ENCODE measurements at places on chromosomes 7 and 10.

DNA sequence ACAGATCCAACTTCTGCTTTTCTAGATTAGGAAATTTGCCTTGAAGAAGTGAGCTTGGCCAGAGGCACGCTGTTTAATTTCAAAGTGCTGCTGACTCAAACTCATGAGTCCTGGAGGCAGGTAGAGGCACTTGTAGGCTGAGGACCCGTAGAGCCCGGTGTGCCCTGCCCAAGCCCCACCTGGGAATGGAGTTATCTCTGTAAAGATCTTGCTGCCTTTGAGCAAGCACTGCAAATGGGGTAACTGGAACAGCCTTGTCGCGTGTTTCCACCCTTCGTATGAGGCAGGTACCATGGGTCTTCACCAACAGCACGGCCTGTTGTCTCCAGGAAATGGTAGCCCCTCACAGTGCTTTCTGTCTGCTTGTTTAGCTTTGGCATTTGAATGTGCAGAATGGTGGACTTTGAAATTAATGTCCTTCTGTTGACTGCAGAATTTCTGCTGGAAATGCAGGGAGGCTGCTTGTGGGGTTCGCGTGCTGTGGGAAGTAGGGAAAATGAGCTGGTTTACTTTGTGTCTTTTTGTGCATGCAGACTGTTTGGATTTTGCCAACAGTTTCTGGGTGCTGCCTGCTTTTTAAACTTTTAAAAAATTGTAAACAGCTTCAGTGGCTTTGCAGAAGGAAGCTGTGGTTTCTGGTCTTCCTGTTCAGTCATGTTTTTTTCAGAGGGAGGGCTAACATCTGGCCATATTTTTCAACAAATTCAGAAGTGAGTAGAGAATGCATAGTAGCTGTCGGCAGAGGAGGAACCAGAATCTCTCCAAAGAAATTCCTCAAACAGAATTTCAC is 27.2 kb downstream of the CCM2 start:
- DNase-seq = no peak

- no peak for DNase-seq
These were observed 44.4 kb downstream of the TEX36 start for GRCh38 chr10:125638555-125638954.

DNA sequence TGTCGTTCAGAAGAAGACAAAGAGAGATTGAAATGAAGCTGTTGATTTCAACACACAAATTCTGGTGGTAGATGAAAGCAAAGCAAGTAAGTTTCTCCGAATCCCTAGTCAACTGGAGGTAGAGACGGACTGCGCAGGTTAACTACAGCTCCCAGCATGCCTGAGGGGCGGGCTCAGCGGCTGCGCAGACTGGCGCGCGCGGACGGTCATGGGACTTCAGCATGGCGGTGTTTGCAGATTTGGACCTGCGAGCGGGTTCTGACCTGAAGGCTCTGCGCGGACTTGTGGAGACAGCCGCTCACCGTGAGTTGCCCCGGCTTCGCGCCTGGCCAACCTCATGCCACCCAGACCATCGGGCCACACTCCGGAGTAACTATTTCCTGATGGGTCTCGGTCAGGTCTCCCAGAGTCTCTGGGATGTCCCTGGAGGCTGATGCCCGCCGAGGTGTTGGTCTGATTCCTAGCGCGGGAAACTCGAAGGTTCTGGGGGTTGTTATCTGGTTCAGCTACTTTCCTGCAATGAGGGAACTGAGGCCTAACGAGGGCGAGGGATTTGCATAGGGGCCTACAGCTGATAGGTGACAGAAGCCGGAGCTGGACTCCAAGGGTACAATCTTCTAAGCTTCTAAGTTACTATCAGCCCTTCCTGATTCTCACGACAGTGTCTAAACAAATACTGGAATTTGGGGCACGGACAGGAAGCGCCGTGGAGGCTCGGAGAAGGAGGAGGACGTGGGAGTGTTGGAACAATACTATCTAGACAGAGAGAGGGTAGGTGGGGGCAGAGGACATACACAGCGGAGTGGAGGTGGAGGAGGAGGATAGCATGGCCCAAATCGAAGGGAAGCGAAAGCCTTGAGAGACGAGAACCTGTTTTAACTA is at the start of gene RPP30:
RPP30 (plus strand) TSS at position 209 of the 882 bp plus-strand sequence; CDS start at position 222, 13 bp downstream.
- peak; percentile 83 for DNase-seq

DNA sequence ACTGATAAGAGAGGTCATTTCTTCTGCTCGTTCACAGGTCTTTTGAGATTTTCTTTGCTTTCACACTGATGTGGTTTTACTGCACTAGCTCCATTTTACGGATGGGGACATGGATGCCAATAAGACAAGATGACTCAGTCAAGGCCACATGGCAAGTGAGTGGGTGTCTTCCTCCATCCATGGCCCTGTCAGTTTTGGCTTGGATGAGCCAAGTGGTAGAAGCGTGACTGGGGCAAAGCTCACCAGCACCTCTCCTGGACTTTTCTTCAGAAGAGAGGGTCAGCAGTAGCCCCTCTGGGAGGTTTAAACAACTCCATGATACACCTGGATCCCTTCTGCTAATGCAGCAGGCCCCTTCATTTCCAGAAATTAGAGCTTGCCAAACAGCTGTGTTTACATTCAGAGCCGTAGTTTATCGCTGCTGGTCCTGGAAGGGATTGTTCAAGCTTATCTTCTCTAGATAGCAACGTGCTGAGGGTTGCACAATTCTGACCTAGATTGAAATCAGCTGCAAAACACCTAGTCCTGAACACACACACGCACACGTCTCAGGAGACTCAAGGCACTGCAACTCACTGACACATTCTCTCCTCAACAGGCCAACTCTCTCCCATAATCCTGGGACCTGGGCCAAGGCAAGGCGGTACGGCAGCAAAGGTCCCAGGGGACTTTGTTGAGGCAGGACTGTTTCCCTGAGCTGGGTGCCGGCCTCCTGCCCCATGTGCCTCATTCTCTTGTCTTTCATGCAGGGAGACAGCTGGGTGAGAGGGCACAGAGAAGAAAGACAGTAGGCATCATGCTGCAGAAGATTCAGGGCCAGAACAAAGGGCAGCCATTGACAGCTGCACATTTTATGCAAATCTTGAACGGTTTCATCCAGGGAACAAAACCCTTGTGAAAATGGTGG is 14.2 kb upstream of the PDCD4 start:
- DNase-seq = peak; percentile 18
